ENCODE measurements at places on chromosomes 3 and 15.

DNA sequence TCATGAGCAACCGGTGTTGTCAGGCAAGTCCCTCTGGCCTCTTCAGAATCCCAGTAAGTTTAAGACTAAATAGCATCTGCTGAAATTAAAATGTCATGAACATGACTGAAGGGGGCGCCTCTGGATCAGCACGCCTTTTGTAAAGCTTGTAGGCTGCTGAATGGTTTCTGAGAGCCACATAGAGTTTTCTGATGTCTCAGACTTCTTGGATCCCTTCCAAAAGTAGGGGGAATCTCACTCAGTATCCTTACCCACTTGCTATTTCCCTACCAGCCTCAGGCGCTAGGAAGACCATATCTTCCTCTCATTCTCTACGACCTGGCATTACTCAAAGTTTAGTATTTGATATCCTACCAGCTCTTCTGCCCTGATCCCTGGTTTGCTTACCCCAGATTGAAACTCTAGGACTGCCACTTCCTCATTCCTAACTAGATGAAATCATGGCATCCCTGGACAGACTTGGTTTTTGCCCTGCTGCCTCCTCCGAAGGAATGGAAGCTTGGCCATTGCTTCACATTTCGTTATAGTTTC lies 62.7 kb upstream of the CD47 start:
- peak; percentile 36 for DNase-seq

DNA sequence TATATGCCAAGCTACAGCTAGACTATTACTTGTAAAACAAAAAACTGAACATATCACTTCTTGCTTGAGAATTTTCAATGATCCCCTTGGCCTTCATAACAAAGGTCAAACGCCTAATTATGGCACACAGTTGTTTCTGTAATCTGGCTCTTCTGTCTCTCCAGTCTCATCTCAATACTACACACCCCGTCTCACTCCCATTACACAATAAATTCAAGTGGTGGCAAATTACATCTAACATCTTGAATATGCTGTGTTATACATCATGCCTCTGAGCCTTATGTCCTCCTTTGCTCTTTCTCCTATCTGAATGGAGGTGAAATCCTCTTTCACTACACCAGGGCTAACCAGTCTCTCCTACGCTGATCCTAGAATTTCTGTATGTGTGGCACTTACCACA lies 140.4 kb downstream of the TBL1XR1 start:
- DNase-seq: no peak

GRCh38 chr3:123169492-123169929 lies 32.2 kb upstream of the SEC22A start:
- no peak for DNase-seq

DNA sequence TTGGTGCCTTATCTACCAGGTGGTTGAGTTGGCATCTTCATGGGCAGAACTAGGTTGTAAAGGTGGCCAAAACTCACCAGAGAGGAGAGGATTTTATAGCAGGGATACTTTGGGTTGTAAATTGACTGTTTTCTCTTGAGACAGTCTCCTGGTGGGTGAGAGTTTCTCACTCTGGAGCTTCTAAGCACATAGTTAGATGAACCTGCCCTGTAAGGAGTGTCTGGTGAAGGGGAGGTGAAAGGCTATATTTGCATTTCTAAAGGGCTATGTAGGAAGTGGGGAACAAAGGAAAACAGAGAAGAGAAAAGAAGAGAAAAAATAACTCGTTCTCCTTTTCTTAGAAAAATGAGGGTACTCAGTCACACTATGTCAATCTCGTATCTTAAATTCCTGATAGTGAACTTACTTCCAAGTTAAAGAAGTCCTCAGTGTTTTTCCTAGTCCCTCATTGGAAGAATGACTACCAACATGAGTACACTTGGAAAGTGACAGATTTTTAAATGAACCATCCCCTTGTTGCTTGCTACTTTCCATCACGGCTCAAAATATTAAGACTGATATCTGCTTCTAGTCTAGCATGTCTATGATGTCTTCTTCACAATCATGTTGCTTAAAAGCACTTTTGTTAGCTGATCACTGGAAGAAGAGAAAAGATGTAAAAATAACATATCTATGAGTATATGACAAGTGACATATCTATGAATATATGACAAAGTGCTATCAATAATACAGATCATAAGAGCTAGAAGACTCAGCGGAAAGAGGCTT lies 113.8 kb upstream of the P2RY1 start:
- DNase-seq: no peak

- DNase-seq: no peak
Observed at GRCh38 chr3:186871403-186871924, 29.0 kb downstream of the ADIPOQ start.

- no peak for DNase-seq
Observed at GRCh38 chr15:73386886-73387506, 18.2 kb upstream of the HCN4 start.

DNA sequence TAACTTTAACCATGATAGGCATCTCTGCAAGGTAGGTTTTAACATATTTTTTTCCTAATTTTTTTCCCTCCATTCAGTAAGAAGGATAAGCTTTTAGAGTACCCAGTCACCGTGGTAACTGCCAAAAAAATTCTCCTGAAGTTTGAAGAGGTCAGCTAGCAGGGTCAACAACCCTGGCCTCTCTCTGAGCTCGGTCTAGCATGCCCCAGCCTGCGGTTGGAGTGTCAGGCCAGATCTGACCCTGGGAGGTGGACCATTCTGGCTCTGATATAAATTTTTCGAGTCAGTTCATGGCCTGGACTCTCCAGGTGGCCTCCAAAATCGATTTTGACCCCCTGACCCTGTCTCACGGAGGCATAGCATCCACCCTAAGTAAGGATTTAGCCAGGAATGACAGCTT lies 29.7 kb downstream of the SOX2 start:
- DNase-seq: no peak

DNA sequence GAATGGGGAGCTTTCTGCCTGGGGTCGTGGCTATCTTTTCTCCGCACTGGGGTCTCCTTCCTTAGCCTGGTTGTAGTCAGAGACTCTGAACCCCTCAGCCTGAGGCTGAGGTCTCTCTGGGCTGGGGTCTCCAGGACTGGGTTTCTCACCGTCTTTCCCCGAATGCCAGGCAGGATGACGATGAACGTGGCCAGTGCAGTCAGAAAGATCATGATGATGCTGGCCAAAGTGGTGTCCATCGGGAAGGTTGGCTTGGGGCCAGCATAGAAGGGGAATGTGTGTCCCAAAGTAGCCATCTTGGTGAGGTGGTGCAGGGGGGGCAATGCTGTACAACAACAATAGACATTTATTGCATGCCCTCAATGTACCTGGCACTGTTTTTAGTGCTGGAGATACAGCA lies 7.0 kb downstream of the DUOXA1 start:
- no peak for DNase-seq

DNA sequence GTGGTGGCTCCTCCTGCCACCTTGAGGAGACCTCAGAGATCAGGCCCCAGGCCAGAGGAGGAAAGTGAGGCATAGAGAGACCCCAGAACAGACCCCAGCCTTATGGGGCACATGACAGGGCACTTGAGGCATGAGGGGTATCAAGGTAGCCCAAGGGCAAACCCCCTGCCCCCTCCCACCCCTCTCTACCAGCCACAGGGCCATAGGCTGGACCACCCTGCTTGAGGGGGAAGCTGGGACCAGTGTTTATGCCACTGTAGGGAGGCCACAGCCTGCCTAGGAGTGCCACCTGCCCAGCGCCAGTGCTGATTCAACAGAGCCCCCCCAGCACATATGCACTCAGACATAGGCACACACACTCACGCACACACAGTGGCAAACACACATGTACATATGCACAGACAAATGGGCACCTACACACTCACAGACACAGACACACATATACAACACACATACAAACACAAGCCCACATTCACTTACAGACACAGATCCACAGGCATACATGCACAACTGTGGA lies 10.3 kb downstream of the MYL3 start:
- DNase-seq: no peak

- no peak for DNase-seq
Observed at GRCh38 chr3:52043750-52044149, 12.6 kb downstream of the DUSP7 start.

DNA sequence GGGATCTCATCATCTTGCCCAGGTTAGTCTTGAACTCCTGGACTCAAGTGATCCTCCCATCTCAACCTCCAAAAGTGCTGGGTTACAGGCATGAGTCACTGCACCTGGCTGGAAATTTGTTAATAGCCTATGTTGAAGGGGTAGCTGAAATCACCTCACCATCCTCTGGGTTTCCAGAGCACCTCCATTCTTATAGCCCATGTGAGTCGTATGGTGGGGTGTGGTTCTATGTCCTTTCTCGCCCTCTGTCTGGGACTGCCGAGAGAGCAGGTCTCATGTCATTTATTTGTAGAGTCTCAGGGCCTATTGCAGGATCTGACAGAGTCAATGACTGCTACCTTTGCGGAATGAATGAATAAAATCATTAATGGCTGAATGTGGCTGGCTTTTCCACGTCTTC lies 20.9 kb downstream of the CEMIP start:
- no peak for DNase-seq

DNA sequence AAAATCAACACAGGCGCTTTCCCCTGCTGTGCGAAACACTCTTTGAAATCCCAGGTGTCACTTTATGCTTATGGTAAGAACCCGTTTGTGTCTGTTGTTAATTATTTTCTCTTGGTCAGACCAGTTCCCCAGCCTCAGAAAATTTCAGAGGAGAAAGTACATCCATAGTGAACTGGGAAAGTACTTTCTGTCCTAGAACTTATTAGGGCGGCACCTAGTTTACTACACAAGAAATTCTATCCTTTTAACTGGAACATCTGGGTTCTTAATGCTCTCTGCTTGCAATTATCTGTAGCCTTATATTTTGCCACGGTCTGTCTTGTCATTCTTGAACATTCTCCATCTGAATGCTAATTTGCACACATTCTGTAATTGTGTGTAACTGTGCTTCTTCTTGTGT lies 215.0 kb downstream of the PTPRG start:
- no peak for DNase-seq

DNA sequence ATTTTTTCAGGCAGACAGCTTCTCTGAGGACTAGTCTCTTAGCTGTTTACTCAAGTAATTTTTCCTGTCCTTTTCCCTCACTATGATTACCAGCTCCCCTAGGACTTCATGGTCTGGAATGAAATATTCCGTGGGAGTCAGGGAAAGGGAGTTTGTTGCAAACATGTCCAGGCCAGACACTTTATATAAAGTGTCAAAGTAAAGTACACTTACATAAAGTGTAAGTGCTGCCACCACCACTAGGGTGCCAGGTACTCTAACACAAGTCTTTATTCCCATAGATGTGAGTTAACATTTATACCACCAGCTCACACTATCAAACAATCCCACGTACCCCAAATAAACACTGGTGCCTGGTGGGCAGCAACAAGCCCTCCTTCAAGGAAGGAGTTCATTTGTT lies 179.8 kb downstream of the SNRPN start:
- DNase-seq: no peak

DNA sequence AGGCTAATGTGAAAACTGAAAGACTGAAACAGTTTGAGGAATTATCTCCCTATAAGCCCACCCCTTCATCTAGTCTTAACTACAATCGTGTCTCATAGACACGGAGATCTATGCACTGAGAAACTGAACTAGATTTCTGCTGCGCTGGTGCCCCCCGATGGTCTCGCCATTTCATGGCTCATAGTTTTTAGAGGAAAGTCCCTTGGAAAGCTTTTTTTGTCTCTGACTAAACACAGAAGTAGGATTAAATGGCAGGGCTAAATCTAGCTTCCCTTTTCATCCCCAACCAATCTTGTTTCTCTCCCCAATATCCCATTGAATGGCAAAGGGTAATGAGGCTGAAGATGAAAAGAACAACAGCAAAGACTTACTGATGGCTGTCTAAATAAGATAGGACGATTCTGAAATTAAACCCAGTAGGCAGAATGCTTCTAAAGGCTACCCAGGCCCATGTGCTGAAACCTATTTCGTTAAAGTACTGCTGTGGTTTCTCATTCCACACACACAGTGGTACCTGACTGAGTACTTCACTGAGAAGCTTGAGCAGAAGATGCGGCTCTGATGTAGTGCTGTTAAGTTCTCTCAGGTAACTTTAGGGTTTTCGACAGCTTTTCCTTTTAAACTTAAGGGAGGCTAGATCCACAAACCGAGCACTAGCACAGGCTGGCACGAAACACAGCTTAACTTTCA lies 142.7 kb downstream of the GADL1 start:
- no peak for DNase-seq

DNA sequence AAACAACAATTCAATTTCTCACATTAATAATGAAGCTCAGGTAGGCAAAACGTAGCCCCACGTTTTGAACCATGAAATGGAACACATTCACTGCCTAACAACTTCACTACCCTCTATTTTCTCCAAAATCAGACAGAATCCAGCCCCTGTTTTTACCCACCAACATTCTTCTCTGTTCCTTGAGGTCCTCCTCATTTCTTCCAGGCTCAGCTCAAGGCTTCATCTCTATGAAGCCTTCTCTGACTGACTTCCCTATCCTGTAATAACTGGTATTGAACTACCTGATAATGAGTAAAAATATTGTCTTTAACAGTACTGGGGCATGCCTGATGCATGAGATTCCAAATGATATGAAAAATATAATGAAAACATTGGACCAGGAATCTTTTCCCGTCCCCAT lies 2.2 kb downstream of the TFRC start:
- DNase-seq: no peak

DNA sequence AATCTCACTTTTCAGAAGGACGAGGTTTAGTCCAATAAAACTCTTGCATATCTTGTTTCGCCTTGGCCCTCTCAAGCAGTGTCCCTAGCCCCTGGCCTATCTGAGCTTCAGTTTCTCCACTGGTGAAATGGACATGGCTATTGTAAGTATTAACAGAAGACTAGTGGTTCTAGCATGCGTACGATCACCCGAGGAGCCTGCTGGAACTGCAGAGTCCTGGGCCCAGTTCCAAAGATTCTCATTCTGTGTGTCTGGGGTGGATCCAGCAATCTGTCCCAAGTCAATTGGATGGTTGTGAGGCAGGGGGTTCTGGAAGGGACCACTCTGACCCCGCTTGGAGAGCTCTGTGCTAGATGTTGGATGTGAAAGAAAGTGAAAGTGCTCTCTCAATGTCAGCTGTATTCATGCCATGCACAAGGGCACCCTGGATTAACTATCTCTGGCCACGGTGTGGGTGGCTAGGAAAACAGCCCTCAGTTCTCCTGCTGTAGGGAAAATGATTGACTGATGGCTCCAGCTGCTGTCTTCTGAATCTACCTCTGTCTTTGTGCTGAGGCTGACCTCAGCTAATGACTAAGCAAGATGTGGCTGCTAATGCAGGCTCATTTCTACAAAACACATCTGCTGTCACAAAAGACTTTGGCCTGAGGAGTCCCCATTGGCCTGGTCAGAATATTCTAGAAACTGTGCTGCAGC lies 1.9 kb upstream of the PLA1A start:
- no peak for DNase-seq

GRCh38 chr15:81106560-81106959 lies 27.5 kb upstream of the CFAP161 start:
- peak; percentile 16 for DNase-seq

DNA sequence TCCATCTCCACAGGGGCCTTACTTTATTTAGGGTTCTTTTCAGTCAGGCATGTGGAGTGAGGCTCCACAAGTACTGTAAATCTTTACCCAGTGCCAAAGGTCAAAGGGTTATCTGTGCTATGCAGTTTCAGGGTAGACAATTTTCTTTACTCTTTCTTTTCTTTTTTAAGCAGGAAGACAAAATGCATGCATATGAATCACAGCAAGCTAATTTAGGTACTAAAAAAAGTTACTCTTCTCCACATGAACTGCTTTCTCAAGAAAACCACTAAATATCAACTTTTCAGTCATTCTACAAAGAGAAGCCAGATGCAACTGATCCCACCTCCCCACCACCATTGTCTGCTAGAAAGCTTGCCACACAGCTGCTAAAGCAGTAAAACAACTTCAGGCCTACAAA lies 73.3 kb upstream of the PYGO1 start:
- DNase-seq: no peak
